ENCODE measurements at places on chromosomes 2 and 18.

- no peak for DNase-seq
Measured at GRCh38 chr18:54263904-54264336, 5.4 kb upstream of the POLI start.

GRCh38 chr2:238888781-238889180 lies 40.9 kb downstream of the TWIST2 start:
- no peak for DNase-seq

DNA sequence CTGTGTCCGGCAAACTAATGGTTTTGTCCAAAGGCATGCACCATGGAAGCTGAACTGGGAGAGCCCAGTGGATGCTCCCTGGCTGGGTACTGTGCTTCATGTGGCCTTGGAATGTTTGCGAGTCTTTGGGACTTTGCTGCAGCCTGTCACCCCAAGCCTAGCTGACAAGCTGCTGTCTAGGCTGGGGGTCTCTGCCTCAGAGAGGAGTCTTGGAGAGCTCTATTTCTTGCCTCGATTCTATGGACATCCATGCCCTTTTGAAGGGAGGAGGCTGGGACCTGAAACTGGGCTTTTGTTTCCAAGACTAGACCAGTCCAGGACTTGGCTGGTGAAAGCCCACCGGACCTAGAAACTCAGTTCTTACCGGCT lies 1.7 kb downstream of the MARS2 start:
- no peak for DNase-seq

DNA sequence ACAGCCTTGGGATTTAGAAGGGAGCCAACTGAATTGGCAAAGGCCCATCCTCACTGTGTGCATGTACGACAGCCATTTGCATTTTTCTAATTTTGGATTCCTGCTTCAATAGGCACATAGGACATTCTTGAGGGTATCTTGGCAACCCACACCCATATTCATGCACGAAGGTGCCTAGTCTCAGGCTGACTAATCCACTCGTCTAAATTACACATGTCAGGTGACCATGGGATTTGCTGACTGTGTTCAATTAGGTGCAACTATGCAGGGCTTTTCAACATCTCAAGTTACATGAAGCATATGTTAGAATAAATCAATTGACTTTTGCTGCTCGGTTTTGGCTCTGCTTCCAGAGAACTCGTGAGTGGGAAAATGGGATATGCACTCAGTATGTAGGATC lies 249.7 kb downstream of the SP3 start:
- no peak for DNase-seq

- DNase-seq, result no peak
Measured at GRCh38 chr18:28390022-28390421, 213.1 kb upstream of the CDH2 start.

GRCh38 chr2:18834341-18834740 lies 245.0 kb upstream of the NT5C1B start:
- DNase-seq, result no peak

- DNase-seq, result no peak
Measured at GRCh38 chr2:147829106-147829505, 15.7 kb upstream of the ACVR2A start.

- DNase-seq, result no peak
Measured at GRCh38 chr18:46341986-46342525, 237.9 kb downstream of the HAUS1 start.

DNA sequence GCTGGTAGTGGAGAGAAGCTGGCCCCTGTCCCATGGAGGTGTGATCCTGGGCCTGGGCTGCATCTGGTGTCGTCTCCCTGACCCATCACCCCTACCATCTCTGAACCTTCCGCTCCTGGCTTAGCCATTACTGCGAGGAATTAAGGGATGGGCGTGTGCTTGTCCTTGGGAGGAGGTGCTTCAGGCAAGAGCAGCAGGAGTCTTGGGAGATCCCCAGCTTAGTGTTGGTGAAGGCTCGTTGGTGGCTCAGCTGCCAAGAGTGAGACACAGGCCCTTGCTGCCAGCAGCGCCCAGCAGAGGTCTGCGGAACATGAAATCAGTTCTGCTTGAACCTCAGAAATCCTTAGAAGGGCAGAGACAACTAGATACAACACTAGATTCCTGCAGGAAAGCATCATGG lies 59.9 kb upstream of the TGFA start:
- DNase-seq, result no peak

DNA sequence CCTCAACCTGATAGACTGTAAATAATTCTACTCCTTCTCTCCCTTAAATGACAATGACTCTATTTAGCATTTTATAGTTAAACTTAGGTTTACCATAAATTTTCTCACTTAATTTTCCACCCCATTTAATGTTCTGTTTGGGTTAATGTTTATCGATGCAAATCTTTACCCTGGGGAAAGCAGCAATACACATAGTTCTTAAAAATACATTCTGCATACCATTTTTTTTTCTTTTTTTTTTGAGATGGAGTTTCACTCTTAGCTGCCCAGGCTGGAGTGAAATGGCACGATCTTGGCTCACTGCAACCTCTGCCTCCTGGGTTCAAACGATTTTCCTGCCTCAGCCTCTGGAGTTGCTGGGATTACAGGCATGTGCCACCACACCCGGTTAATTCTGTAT lies 14.0 kb downstream of the STAM2 start:
- DNase-seq, result no peak

GRCh38 chr2:64283641-64284361 lies 139.6 kb upstream of the PELI1 start:
- DNase-seq, result no peak

- DNase-seq, result no peak
Measured at GRCh38 chr18:6504605-6505497, 90.1 kb upstream of the L3MBTL4 start.

Measured in nucleus accumbens (tissue), 56 donors.